ENCODE measurements at places on chromosomes 16 and 17.
A peak's percentile ranks its signal among the peaks of the same experiment; 100 is the strongest.

GRCh38 chr17:82841921-82842596 lies 2.2 kb upstream of the ZNF750 start:
- no peak for DNase-seq

GRCh38 chr16:88760424-88761142 lies 24.4 kb downstream of the PIEZO1 start:
- DNase-seq, result no peak

GRCh38 chr17:75587675-75588595 lies at the start of gene MYO15B:
TSS of gene MYO15B (plus strand) at chr17:75587800. CDS start at chr17:75588058, 258 bp downstream.
- DNase-seq, result peak; percentile 29

GRCh38 chr17:65662196-65662595 lies 100.7 kb upstream of the AXIN2 start:
- no peak for DNase-seq

- no peak for DNase-seq
Measured at GRCh38 chr16:80294172-80294571, 246.6 kb upstream of the DYNLRB2 start.

GRCh38 chr16:81879625-81880024 lies 100.5 kb downstream of the PLCG2 start:
- DNase-seq, result no peak

DNA sequence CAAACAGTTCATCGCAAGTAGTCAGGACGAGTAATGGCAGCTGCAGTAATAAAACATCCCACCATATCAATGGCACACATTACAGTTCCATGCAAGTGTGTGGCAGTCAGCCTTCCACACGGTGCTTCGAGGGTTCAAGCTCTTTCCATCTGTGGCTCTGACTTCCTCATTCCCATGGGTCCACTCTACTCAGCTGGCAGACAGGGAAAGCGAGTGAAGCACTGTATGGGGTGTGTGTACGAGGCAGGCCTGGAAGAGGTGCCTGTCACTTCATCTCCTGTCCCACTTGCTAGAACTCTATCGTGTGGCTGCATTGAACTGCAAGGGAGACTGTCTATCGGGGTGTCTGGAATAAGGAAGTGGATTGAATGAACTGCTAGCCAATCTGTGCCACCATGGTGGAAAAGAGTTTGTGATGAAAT lies 160.6 kb downstream of the CPPED1 start:
- no peak for DNase-seq

- no peak for DNase-seq
Measured at GRCh38 chr17:10403589-10403988, 18.2 kb downstream of the MYH8 start.

- DNase-seq, result no peak
Measured at GRCh38 chr17:39629898-39630297, 3.1 kb downstream of the PPP1R1B start.

DNA sequence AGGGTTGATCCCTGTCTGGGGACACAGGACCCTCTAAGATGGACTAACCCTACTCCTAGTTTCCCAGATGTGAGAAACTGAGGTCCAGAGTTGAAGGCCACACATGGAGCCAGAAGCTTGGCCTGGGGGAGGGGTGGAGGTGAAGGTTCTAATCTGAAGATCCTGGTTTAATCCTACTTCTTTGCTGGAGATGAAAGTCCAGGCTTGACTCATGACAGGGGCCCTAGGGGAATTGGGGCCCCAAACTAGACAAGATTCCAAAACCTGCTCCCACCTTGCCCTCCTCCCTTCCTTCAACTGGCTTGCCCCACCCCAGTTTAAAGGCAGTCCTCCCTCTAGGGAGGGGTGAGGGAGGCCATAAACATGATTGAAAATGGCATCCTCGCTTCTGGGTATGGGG lies 21.6 kb downstream of the IGF2BP1 start:
- no peak for DNase-seq

GRCh38 chr16:55658898-55659420 lies 3.2 kb downstream of the SLC6A2 start:
- no peak for DNase-seq

DNA sequence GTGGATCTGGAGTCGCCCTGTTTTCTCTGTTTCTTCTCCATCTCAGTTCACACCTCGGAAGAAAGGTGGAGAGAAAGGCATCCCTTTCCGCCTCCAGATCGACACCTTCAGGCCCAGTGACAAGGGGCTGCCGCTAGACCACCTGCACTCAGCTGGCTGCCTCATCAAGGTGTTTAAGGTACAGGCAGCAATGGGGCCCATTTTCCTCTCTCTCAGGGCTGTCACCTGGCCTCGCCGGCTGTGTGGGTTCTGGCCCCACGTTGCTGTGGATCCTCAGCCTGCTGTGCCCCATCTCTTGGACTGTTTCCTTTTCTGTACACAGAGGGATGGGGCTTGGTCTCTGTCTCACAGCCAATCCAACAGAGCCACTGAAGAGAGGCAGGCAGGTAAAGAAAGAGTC lies 17.4 kb upstream of the STAC2 start:
- DNase-seq, result no peak

DNA sequence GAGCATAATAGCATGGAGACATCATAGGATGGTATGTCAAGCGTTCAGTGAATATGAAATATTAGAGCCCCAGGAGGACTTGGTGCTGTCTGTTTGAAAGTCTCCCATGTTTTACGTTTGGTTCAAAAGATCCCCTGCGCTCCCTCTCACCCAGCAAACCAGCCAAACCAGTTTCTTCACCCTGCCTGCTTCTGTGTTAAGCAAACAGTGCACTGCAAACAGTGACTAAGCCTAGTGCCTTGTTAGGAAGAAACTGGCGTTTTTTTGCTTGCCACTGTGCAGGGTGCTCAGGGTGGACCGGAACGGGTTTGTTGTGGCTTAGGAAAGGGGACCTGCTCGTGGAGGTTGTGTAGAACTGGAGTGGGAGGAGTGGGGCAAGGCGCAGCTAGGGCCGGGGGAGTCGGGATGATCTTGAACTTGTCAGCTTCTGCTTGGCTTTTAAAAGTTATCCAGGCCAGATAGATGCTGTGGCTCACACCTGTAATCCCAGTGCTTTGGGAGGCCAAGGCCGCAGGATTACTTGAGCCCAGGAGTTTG lies 7.7 kb downstream of the CDH1 start:
- no peak for DNase-seq

- no peak for DNase-seq
Measured at GRCh38 chr17:49699966-49700575, 7.7 kb downstream of the SLC35B1 start.

DNA sequence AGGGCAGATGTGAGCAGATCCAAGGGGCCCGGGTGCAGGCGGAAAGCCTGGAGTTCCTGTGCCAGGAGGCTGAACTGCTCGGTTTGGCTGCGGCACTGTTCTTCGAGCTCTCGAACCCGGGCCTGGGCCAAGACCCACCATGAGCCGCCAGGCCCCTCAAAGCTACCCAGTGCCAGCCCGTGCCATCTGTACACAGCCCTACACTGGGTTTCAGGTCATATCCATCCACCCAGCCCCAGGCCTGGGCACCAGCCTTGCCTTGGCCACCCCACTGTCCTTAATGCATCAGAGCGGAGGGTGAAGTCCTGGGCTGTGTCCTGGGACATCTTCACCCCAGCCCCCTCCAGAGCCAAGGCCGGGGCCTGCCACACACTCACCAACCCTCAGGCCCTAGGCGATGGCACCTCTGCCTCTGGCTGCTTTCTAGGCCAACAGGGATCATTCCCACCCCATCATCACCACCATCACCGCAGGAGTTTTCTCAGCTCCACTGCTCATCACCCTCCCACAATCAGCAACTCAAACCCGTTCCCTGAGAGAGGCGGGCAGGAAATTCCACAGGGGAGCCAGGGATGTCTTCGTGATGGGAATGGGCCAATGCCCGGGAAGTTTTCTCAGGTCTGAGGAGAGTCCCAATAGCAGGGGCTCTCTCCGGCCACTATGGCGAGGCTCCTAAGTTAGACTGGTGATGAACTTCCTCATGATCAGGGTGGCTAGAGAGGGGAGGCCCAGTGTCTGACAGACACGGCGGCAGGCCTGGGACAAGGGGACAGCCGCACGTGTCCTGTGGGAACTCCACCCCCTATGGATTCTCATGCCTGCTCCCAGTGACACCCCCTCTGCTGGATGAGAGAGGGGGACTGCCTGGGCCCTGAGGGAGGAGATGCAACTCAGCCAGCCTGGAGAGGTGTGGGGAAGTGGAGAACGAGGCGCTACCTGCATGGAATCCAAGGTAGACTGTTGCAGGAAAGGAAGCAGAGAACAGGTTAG lies 9.1 kb downstream of the TSPOAP1 start:
- DNase-seq, result no peak

- no peak for DNase-seq
Measured at GRCh38 chr17:49210158-49211029, at the start of the genes ABI3 and GNGT2. TSS of gene ABI3 (plus strand) at chr17:49210707. CDS start at chr17:49210725, 18 bp downstream. TSS of gene GNGT2 (minus strand) at chr17:49210574. CDS start at chr17:49207422, 3,152 bp downstream.

DNA sequence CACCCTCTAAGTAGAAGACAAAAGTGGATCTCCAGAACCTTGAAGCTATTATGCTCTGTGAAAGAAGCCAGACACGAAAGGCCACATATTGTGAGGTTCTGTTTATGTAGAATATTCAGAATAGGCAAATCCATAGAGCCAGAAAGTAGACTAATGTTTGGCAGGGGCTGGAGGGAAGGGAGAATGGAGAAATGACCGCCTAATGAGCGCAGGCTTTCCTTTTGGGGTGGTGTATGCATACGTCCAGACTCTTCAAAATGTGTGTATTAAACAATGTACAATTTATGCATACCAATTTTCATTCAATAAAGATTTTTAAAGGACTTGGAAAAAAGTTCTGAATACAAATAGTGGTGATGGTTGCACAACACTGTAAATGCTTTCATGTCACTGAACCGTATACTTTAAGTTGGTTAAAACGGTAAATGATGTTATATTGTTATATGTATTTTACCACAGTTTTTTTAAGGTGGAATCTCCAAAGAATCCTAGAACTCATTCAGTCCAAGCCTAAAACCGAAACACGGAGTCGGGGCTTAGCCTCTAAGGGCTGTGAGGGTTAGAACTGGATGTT lies 397.4 kb downstream of the SOX9 start:
- no peak for DNase-seq

DNA sequence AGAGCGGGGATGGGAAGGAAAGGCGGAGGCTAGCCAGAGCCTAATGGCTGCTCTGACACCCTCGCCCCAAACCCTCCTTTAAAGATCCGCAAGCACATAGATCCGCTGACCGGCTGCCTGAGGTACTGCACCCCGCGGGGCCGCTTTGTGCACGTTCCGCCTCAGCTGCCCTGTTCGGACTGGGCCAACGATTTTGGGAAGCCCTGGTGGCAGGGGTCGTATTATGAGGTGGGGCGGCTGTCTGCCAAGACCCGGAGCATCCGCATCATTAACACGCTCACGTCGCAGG lies 663 bp downstream of the CYB5D1 start:
- DNase-seq, result peak; percentile 76

DNA sequence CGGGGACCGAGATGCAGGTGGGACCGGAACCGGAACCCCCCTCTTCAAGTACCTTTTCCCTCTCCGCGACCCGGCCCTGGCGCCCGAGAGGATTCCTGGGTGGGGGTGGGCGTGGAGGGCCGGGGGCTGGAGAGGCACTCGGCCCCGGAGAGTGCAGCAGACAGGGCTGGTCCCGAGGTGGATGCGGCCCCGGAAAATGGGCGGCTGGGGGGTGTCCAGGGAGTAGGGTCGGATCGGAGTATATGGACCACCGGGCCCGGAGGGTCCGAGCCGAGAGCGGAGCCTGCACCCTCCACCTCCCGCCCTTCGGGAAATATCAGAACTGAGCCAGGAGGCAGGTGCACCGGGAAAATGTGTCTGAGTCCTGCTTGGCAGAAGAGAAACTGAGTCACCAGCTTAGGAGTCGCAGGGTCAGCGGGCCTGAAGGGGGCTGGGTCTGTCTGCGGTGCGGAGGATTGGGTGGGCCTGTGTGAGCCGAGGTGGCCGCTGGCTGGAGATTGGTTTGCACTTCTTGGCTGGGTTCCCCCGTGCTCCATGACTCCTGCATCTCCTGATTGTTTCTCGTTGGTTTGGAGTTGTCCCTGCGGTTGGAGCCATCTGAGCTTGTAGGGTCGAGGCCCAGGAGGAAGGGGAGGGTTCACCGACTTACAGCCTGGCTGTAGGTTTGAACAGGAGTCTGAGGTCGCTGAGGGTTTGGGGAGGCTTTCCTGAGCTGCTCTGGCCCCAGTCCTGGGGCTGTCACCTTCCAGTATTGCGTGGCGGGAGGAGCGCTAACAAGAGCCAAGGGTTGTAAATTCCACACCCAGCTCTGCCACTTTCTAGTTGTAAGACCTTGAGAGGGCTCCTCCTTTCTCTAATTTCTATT lies 518 bp downstream of the SH2B1 start:
- no peak for DNase-seq
